ENCODE measurements at places on chromosomes 1 and 21. TPM values are rescaled to one million over a fixed set of nuclear protein-coding genes. Genes with fewer than 3 reads are reported as not detected.

AGT gene
- total RNA-seq = not detected

CCDC27 gene
- not detected for total RNA-seq

TMPRSS2 gene
- not detected for total RNA-seq

ARHGAP30 gene
- total RNA-seq = 233 TPM

INSRR gene
- total RNA-seq = not detected

NUP210L gene
- 0.22 TPM for total RNA-seq

TRIM58 gene
- total RNA-seq = 0.14 TPM

ANKRD34A gene
- total RNA-seq = 1.6 TPM

TEDDM1 gene
- not detected for total RNA-seq

NCF2 gene
- 0.91 TPM for total RNA-seq

C4BPB gene
- total RNA-seq = 0.44 TPM

CELA3A gene
- not detected for total RNA-seq

SLAMF8 gene
- 0.10 TPM for total RNA-seq

GUK1 gene
- 202 TPM for total RNA-seq

GPX7 gene
- total RNA-seq = 30.4 TPM

GJA4 gene
- not detected for total RNA-seq

OR6K2 gene
- total RNA-seq = not detected

Data from naive thymus-derived CD8-positive, alpha-beta T cell (primary cell).